ENCODE measurements at places on chromosomes 2 and 18. TPM values are rescaled to one million over a fixed set of nuclear protein-coding genes. Genes with fewer than 3 reads are reported as not detected.

Gene GULP1
- 11.9 TPM for total RNA-seq

Gene MERTK
- under 0.01 TPM for total RNA-seq

Gene POTEJ
- total RNA-seq = not detected

Gene FAM161A
- 0.76 TPM for total RNA-seq
